Epithelial cell of esophagus (primary cell): ENCODE measurements at places on chromosomes 6 and 20.
A peak's percentile ranks its signal among the peaks of the same experiment; 100 is the strongest.

DNA sequence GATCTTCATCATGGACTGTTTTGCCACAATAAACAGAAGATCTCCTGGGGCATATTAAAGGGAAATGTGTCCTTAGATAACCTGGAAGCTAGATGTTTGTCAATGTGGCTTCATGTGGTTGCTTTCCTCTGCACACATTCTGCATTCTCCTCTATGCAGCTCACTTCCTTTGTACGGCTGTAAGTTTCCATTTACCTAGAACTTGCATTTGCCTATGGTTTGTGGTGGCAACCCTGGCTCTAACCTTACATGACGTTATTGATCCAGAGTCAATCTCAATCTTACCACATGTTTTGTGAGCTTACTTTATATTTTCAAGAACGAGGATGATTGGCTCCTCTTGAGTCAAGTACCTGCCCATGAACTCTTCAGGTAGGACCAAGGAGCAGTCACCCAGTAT lies 863.1 kb downstream of the MAFB start:
- peak; percentile 55 for DNase-seq

- DNase-seq: no peak
Measured at GRCh38 chr6:43950051-43950605, 177.1 kb downstream of the MRPL14 start.

GRCh38 chr20:61436283-61436666 lies 184.2 kb downstream of the CDH4 start:
- DNase-seq: peak; percentile 63

- no peak for DNase-seq
Measured at GRCh38 chr20:52483382-52483781, 291.8 kb upstream of the ZFP64 start.

- no peak for DNase-seq
Measured at GRCh38 chr6:79070206-79070825, 7.7 kb downstream of the PHIP start.

DNA sequence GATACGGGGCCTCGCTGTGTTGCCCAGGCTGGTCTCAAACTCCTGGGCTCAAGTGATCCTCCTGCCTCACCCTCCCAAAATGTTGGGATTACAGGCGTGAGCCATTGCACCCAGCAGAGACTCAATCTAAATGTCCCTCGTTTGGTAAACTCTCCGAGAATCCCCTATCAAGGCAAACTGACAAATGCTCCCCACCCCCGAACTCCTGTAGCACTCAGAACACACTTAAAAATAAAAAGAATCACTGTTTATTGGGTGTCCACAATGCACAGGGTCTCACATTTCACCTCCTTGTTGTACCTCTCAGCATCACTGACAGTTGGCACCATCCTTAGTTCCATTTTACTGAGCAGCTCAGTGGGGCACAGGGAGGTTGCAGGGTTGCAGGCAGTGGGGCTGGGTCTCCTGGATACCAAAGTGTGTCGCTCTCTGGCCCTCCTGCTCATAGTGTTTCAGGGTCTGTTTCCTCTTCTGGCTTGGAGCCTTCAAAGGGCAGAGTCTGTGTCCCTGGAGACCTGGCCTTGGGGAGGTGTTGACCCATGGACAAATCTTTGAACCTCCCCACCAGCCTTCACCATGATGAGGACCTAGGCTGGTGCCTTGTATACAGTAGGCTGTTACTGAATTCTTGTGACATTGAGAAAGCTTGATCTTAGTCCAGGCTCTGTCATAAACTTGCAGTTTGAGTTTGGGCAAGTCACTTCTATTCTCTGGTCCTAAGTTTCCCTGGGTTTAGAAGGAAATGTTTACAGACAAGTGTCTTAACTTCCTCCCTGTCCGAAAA lies 8.5 kb upstream of the SRC start:
- DNase-seq: no peak

GRCh38 chr6:146965110-146965689 lies 239.0 kb upstream of the STXBP5 start:
- no peak for DNase-seq

GRCh38 chr6:28953585-28954258 lies 29.9 kb upstream of the TRIM27 start:
- peak; percentile 35 for DNase-seq

DNA sequence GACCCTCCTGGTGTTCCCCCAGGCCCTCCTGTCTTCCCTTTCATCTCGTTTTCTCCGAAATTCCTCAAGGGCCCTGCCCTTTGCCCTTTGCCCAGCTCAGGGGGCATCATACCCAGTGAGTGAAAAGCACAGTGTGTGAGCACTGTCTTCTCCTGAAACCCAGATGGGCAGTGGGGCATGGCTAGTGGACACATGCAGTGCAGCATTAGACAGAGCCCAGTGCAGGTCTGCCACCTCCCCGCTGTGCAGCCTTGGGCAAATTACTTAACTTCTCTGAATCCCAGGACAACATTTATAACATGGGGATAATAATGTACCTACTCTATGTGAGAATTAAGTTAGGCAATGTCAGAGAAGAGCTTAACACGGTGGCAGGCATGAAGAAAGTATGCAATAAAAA lies 1.3 kb downstream of the PRND start:
- no peak for DNase-seq

- no peak for DNase-seq
Measured at GRCh38 chr6:134819236-134819635, 130.7 kb downstream of the ALDH8A1 start.

DNA sequence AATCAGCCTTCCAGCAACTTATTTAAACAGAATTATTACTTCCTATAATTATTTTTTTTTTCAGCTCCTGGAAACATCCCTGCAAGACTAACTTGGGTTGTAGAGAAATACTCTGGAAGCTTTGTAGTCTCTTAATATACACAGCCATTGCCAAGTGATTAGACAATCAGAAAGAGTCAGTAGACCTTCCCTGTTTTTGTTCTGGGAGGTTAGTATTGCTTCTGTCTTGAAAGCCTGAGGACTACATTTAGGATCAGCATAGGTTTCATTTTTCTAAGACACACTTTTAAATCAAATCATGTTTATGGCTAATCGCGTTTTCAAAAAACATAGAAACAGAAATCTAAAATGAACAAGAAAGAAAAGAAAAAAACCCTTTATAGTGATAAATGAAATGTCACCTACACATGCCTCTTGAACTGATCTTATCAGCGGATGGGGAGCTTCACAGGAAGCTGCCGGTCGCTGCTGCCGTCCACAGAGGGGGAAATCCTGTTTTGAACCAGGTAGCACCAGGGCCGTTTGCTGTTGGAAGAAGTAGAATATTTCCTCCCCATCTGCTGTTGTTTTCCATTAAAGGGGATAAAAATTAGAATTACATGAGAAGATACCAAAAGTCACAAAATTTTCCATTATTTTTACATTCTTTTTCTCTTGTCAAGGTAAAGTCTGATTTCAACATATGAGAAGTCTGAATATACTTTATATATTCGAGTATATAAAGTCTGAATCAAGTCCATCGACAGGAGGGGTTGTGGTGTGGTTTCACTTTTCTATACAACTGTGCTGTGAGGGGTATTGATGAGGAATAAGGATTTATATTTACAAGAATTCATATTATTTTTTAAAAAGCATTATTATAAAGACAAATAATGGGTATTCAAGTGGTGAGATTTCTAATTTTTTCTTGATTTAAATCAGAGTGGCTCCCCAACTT lies 94.6 kb downstream of the ARMC2 start:
- DNase-seq: no peak

DNA sequence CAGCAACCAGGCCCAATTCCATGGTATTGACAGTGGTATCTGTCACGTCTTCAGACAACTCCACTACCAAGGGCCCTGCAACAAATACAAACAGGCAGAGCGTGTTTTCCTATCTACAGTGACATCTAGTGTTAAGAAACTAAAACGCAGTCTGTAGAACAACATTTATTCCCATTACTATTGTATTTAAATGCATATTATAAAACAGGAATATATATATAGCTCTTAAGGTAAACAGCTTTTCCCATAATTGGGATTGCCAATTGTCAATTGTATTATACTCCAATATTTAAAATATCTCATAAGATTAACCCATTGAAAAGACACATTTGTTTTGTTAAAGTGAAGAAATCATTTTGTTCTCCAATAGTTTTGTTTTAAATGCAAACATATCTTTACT lies 97.2 kb downstream of the KIF16B start:
- peak; percentile 66 for DNase-seq

GRCh38 chr6:20168690-20169089 lies 43.6 kb downstream of the MBOAT1 start:
- no peak for DNase-seq

GRCh38 chr6:17998442-17998841 lies 11.0 kb upstream of the KIF13A start:
- peak; percentile 73 for DNase-seq

GRCh38 chr6:98308564-98308963 lies 525.8 kb upstream of the POU3F2 start:
- peak; percentile 16 for DNase-seq

GRCh38 chr20:59777331-59777725 lies 156.1 kb downstream of the SYCP2 start:
- no peak for DNase-seq
